ENCODE measurements at places on chromosomes 6 and 20. TPM values are rescaled to one million over a fixed set of nuclear protein-coding genes. Genes with fewer than 3 reads are reported as not detected.

DNA sequence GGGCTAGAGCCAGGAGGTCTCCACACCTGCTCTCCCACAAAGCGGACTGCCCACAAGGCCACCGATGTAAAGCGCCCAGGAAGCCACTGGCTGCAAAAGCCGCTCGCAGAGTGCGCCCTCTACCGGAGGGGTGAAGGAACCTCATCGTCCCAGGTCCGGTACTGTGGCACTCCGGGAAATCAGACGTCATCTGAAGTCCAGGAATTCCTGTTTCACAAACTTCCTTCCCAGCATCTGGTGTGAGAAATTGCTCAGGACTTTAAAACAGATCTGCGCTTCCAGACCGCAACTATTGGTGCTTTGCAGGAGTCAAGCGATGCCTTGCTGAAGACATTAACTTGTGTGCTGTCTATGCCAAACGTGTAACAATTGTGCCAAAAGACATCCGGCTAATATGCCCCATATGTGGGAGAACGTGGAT is 115.1 kb upstream of the ARID1B start:
- DNase-seq: no peak

DNA sequence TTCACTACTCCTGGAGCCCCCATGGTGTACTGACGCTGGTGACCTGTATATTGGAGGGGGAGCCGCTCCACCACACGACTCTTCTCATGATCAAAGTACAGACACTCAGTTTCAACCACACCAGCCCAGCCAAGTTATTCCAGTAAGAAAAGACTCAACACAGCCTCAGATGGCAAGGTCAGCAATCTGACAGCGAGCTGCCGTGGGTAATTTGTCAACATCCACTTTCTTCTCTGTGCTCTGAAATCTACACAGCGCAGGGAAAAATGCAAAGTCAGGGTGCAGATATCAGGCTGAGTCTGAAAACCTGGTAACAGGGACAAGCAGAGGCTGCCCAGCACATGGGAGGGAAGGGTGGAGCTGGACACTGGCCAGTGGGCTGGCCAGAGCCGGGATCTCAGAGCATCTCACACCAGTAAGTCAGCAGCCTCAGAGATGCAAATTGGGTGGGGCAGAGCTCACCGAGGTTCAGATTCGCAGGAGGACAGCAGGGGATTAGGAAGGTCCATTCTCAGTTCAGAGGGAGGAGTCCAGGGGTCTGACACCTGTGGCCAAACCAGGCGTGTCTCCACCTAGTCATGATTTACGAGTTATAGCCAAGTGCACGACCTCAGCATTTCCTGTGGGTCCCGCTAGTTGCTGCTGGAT is 44.5 kb upstream of the RPS6KA2 start:
- DNase-seq: no peak

DNA sequence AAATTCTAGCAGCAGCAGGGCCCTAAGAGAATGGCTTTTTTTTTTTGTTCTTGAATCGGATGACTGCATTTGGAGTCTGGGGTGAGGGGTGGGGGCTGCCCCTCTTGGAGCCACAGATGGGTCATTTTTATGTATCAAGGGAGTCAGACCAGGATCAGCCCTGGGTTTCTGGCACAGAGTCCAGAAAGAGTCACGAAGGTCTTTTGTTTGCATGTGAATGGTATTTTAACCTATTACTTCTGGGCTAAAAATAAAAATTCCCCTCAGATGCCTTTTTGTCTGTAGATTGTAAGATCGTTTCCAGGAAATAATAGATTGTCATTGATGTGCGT is 72.5 kb downstream of the PHACTR3 start:
- DNase-seq: no peak

- DNase-seq: no peak
Observed at GRCh38 chr6:19837511-19838441, 606 bp downstream of the ID4 start.

The RAB44 gene
- 3.5 TPM for total RNA-seq

The CD164 gene
- 211 TPM for total RNA-seq

Data from spleen (tissue), 13 donors.